CD8-positive, alpha-beta memory T cell (primary cell): ENCODE measurements at places on chromosomes 13 and 19. TPM values are rescaled to one million over a fixed set of nuclear protein-coding genes. Genes with fewer than 3 reads are reported as not detected.

Gene PAF1
- 50.2 TPM for polyA plus RNA-seq

Gene KLK15
- polyA plus RNA-seq, result not detected

DNA sequence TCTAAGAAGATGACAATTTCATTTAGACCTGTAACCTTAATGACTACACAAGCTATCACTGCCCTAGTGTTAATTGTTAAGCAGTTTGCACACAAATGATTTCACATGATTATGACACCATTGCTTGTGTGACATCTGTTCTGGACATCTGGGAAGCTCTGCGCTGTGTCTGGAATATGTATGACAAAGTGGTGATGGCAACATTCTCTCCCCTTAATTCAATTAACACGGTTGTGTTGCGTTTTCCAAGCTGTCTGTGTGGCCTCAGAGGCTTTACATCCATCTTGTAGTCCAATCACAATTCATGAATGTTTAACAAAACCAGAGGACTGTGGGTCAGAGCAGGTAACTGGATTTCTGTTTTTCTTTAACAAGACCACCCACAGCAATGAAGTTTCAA, 204.4 kb downstream of the COG6 start:
- no peak for DNase-seq

GRCh38 chr13:36414461-36414860, 17.8 kb upstream of the CCNA1 start:
- no peak for DNase-seq
